ENCODE measurements at places on chromosomes 7 and 10. TPM values are rescaled to one million over a fixed set of nuclear protein-coding genes. Genes with fewer than 3 reads are reported as not detected.

DNA sequence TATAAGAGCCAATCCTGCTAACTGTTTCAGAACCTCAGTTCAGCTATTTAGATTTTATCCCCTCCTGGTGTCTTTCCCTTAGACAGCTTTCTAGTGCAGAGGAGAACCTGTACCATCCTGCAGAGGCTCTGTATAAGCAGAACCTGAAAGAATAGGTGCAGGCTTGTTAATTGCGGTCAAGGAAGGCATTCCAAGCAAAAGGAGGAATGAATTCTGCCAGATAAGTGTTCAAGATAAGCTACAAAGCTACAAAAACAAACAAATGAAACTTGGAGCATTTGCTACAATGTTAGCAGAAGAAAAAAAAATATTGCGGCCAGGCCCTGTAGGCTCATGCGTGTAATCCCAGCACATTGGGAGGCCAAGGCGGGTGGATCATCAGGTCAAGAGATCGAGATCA, 32.6 kb upstream of the AGMO start:
- DNase-seq: no peak

DNA sequence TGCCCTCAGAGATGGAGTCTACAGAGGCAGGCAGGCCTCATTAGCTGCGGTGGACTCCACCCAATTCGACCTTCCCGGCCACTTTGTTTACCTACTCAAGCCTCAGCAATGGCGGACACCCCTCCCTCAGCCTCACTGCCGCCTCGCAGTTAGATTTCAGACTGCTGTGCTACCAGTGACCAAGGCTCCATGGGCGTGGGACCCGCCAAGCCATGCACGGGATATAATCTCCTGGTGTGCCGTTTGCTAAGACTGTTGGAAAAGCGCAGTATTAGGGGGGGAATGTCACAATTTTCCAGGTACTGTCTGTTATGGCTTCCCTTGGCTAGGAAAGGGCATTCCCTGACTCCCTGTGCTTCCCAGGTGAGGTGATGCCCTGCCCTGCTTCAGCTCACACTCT, 252.3 kb downstream of the ARL4A start:
- DNase-seq: no peak

DNA sequence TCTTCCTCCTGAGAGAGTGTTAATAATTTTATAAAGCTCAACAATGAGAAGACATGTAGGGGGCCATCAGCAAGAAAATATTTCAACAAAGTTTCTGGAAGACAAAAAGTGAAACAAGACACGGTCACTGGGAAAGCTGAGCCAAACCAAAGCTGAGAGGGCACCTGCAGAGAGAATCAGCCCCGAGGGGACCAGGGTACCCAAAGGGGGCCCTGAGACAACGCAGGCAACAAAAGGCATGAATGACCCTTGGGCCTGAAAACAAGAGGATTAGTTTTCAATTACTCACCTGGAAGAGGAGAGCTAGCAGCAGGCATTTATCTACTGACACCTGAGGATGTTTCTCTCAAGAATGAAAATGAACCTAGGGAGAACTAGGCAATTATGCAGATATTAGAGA, 461.2 kb upstream of the MGMT start:
- no peak for DNase-seq

DNA sequence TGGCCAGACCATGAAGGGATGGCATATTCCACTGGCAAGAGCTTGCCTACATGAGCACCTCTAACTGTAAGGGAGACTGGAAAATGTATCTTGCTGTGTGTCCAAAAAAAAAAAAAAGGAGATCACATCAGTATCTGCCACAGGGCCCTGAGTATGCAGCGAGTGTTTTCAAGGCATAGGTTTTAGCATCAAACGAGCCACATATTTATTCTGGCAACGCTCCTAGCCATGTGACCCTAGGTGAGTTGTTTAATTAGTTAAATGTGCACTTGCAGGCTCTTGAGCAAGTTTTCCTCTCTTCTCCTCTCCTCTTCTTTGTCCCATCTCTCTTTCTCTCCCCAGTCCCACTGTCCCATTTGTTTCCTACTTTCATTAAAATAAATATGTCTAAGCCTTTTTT, 428.7 kb upstream of the AKR1E2 start:
- no peak for DNase-seq

- DNase-seq: no peak
Measured at GRCh38 chr10:96491303-96491702, 22.4 kb downstream of the TLL2 start.

ELMO1 gene
- total RNA-seq: 17.8 TPM

TRIM73 gene
- 6.1 TPM for total RNA-seq

PRPF18 gene
- total RNA-seq: 21.0 TPM

All from astrocyte (in vitro differentiated cells and primary cell).